HCT116 (cell line): ENCODE measurements at places on chromosomes 7 and 10.

DNA sequence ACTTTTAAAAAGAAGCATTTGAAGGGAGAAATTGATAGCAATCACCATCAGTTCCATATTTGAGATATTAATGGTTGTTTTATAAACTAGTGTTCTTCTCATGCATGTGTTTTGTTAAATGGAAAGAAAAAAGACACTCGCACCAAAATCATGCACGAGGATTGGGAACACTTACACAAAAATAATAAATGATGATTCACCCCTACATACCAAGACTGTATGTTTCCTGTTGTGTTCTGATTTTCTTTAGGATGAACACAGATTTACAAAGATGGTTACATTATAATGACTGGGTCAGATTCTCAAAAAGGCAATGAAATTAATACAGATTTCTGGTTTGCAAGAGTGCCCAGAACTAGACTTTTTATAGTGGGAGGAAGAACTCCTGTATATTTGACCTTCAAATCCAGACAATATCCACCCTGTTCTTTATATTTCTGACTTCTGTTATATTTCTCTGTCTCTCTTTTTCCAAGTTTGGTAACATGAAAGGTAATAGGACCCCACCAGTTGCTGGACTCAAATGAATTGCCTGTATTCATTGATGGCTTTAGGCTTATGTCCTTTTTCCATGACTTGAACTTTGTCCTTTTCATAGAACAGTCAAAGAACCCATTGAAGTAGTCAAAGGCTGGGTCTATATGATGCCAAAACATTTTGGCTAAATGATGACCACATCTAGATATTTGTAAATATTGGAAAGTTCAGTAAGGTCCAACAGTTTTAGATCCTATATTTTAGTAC, 54.4 kb downstream of the SEMA3A start:
- DNase-seq = no peak

DNA sequence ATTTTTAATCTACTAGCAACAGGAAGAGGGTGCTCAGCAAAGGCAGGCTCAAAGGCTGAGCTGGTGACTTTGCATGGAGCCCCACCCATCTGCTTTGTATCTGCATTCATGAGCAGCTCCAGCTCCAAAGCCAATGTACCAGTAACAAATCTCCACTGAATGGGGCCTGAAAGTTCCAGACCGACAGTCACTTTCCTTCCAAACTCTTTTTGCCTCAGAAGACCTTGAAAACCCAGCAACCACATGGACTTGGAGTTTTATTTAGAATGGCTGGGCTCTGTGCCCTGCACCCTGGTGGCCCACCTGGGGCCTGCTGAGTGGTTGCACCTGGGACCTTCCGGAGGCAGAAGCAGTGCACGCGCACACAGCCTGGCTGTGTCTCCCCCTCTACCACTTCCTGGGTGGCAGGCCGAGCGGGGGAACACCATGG, 195.0 kb upstream of the PLXNA4 start:
- DNase-seq = no peak

- DNase-seq = no peak
Observed at GRCh38 chr7:450741-451140, 68.9 kb downstream of the PDGFA start.

DNA sequence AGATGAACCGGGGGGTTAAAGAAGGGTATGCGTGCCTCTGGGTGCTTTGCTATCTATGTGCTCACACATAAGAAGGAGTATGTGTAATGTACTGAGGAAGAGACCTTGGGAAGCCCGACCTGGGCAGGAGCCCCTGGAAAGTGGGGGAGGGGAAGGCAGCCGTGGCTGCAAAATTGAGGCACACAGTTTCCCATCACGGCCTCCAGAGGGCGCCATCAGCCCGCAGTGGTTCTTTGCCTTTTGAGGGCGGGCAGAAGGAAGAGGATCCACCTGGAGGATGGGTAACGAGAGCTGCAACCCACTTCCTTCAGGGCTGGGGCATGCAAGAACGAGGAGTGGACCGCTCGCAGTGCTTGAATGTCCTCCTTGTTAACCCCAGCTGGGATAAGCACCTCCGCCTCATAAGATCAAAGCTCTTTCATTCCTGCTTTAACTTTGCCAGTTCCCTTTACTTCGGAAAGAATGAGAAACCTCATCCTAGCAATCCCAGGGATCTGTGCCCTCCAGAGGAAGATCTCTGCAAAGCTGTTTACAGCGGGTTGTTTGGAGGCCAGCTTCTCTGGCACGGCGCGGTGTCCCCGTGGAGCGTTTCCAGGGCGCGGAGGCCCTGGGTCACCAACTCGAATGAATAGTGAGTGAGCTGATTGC, 77.9 kb downstream of the PCGF5 start:
- peak; percentile 56 for DNase-seq

- no peak for DNase-seq
Observed at GRCh38 chr7:94050046-94050445, 45.9 kb upstream of the BET1 start.

- no peak for DNase-seq
Observed at GRCh38 chr10:132361581-132362101, 29.6 kb downstream of the LRRC27 start.

DNA sequence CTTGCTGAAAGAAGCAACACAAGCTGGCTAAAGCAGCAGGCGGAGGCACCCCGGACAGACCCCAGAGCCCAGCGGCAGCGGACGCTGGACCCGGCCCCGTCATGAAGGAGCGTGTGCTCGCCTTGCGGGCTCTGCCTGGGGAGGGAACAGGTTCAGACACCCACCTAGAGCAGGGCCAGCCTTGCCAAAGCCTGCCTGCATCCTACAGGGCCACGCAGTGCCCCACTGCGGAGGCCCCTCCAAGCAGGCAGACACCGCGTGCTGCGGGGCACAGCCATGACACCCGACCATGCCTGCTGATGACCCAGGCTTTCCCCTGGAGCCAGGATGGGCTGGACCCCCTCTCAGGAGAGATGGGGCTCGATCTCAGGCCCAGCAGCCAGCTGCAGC, 91.7 kb downstream of the MAD1L1 start:
- no peak for DNase-seq

GRCh38 chr7:98569691-98570337, 47.3 kb upstream of the NPTX2 start:
- DNase-seq = no peak

DNA sequence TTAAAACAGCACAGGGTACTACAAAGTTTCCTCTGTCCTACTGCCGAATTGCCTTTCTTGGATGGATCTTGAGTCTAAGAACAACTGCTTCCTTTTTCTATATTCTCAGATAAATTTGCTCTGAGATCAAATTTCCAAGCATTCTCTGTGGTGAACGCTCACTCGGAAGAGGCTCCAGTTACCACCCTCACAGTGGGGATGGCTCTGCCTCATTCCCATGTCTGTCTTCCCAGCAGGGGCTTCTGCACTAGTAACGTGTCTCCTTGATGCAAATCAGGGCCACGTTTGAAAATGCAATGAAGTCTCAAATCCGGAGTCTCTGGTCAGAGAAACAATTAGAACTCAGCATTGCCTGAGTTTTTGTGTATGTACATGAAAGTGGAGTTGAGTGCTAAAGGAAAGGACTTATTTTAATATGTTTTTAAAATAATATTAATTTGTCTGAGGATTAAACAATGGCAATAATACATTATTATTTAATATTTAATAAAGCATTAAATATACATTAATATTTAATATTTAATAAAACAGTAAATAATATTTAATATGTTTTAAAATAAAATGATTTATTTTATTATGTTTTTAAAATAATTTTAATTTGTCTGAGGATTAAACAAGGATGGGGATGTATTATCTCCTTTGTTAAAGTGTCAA, 61.8 kb downstream of the INHBA start:
- no peak for DNase-seq

DNA sequence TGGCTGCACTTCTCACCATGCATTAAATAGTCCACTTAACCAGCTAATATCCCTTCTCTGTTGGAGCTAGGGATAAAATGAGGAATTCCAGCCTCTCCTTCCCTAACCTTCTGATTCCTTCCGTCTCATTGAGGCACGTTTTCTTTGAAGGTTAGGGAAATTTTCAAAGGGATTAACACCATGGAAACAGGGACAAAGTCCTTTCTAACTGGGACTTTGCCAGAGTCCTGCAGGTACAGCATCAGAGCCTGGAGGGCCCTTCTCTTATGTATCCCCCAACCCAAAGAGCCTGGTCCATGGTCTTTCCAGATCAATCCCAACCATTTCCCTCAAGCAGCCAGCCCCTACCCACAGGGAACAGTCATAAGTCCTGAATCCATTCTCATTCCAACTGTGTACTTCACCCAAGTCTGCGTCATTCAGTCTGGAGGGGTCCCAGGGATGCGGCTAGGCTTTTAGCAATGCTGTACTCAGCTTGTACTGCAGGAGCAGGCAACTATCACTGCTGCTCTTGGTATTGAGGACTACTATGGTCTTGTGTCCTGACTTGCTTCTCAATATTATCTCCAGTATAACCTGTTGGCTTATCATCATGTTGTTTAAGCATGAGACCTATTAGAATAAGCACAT, 34.6 kb upstream of the CROT start:
- no peak for DNase-seq

DNA sequence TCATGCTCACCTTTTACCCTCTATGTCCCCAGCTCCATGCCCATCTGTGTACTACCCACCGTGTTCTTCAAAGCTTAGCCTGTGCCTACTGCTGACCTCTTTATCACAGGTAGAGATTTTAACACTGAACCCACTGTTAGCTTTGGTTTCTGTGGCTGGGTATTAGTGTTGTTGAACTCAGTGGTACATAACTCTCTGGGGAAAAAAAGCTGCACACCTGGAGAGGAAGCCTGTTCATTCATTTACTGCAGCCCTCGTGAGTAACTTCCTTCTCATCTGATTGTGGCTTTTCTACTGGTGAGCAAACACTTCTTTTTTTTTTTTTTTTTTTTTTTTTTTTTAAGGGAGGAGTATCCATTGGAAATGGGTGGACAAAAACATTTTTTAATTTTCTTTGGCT, 326.3 kb downstream of the CCSER2 start:
- DNase-seq = no peak

- DNase-seq = no peak
Observed at GRCh38 chr10:11631291-11631690, 19.8 kb upstream of the USP6NL start.

- no peak for DNase-seq
Observed at GRCh38 chr10:127830414-127830813, 62.3 kb downstream of the CLRN3 start.

GRCh38 chr7:37009125-37009675, 284.9 kb upstream of the AOAH start:
- DNase-seq = no peak

DNA sequence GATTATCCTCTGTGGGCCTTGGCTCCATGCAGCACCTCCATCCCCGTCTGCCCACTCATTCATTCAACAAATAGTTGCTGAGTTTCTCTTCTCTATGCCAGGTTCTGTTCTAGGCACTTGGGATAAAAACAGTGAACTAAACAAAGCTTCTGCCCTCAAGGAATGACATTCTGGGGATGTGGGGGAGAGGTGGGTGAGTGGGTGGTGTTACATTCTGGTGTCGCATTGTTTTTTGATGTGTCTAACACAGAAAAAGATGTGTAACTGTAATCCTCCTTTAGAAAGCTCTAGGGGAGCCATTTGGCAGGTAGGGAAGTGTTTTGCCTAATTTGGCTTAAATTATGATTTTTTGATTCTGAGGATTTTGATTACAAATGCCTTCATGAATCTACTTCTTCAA, 21.4 kb downstream of the AUTS2 start:
- DNase-seq = no peak

DNA sequence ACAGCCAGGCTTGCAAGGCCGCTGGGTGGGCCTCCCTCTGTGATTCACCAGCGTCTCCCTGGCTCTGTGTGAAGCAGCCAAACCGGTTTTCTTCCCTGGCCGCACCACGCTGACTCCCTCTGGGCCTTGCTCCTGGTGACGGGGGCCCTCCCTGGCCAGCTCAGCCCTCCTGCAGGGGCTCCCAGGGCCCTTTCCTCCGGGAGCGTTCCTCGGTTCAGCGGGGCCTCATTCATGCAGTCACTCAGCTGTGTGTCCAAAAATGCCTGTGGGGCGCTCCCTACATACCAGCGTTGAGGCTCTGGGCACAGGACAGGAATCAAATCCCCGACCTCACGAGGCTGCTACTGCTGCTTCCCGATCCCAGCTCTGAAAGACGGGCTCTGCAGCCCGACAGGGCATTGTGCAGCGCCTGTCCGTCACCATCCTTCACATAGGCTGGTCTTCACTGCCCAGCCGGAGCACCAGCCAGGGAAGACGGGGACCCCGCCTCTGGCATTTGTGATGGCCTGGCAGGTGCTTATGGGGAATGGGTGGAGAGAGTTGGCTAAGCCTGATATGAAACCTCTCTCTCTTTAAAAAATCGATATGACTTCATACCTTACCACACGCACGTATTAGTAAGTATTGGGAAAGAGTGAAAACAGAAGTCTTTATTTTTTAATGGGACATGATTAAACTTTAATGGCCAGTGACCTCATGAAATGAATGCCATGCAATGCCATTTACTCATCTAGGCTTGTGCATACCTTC, 110.0 kb upstream of the SHH start:
- DNase-seq = peak; percentile 77

DNA sequence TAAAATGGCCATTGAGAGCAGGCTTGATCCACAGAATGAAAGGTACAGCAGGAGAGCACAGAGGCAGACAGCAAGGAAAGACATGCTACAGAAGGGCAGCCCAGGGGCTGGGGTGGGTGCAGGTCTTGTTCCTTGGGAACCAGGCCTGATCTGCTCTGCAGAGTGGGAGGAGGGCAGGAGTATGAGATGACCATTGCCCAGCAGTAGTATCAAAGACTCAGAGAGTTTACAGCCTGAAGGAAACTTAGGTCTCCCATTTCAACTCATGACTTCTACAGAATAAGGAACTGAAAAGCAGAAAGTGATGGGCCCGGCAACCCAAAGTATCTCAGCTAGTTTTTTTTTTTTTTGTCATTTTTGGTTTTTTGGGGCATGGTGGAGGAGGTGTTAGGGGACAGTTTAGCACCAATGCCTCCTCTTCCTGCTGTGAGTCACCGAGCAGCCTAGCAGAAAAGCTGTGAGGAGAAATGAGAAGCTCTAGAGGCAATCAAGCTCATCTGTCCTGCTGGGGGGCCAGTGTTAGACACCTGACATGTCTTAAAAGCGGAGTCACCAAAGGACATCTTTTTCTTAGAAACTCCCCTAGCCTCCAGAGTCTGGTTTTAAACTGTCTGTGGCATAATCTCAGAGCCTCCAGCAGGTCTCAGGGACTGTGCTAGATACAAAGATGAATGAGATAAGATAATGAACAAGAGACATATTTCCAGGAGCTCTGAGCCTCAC, 34.3 kb upstream of the HERPUD2 start:
- DNase-seq = no peak

GRCh38 chr7:36015733-36016132, 137.3 kb upstream of the EEPD1 start:
- DNase-seq = no peak
